Natural killer cell (primary cell): ENCODE measurements at places on chromosomes 2 and 18. TPM values are rescaled to one million over a fixed set of nuclear protein-coding genes. Genes with fewer than 3 reads are reported as not detected.

The TFCP2L1 gene
- 0.72 TPM for total RNA-seq

GRCh38 chr2:146301287-146301686 is 1543.5 kb upstream of the ACVR2A start:
- DNase-seq, result no peak

GRCh38 chr18:32308493-32309120 is 118.8 kb downstream of the MEP1B start:
- no peak for DNase-seq

GRCh38 chr18:73942081-73942625 is 205.5 kb downstream of the FBXO15 start:
- no peak for DNase-seq

GRCh38 chr2:152600697-152601096 is 116.6 kb downstream of the PRPF40A start:
- DNase-seq, result no peak
